ENCODE measurements at places on chromosomes 6 and 20.

DNA sequence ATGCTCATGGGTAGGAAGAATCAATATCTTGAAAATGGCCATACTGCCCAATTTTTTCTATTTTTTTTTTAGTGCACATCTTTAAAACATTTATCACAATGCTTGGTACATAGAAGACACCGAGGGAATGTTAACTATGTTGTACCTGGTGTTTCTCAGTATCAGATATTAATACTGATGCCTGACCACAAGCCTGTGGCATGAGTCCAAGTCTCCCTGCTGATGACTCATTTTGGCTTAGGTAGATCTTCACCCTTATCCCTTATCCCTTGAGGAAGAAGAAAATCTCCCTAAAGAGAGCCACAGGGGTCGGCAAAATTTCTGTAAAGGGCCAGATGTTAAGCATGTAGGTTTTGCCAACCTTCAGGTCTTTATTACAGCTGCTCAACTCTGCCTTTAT lies 14.5 kb downstream of the CD109 start:
- no peak for DNase-seq

DNA sequence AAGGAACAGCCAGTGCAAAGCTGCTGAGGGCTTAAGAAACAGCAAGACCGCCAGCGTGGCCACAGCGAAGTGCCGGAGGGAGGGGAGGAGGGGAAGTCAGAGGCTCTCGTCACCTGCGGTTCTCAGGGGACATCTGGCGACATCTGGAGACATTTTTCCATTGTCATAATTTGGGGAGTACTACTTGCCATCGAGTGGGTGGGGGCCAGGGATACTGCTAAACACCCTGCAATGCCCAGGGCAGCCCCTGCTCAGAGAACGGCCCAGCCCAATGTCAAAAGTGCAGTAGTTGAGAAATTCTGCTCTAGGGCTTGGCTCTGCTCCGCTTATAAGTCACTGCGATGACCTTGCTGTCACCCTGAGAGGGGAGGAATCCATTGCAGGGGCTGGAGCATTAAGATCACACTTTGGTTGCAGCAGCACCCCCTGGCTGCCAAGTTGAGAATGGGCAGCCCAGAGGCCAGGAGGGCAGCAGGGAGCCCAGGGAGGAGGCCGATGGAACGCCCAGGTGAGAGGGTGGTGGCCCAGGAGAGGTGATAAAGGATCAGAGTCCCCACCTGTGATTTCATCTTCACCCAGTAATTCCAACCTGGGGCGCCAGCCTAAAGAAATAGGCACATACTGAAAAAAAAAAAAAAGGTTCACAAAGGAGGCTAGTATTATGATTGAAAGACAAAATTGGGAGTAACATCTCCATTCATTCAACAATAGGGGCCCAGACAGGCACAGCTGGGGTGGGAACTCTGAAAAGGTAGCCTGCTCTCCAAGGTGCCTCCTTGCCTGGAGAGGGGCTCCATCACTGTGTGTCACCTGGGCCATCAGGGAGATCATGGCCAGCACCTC lies 218.2 kb downstream of the BMP7 start:
- DNase-seq, result no peak

GRCh38 chr20:49701241-49701790 lies 12.4 kb downstream of the B4GALT5 start:
- DNase-seq, result no peak

DNA sequence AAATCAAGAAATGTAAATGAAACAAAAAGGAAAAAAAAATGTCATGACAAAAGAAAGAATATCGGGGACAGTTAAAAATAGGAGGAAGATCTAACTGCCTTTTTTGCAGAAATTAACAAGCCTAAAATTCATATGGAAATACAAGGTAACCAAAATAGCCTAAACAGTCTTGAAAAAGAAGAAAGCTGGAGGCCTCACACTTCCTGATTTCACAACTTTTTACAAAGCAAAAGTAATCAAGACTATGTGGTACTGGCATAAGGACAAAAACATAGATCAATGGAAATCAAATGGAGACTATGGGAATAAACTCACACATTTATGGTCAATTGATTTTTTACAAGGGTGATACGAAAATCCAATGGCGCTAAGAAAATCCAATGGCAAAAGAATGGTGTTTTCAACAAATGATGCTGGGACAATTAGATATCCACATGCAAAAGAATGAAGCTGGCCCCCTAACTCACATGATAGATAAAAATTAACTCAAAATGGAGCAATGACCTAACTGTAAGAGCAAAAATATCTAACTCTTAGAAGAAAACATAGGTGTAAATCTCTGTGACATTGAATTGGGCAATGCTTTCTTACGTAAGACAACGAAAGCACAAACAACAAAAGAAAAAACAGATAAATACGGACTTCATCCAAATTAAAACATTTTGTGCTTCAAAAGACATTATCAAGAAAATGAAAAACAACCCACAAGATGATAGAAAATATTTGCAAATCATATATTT lies 24.5 kb downstream of the MAP3K5 start:
- DNase-seq, result no peak

GRCh38 chr6:106275692-106276091 lies 49.9 kb downstream of the ATG5 start:
- no peak for DNase-seq

DNA sequence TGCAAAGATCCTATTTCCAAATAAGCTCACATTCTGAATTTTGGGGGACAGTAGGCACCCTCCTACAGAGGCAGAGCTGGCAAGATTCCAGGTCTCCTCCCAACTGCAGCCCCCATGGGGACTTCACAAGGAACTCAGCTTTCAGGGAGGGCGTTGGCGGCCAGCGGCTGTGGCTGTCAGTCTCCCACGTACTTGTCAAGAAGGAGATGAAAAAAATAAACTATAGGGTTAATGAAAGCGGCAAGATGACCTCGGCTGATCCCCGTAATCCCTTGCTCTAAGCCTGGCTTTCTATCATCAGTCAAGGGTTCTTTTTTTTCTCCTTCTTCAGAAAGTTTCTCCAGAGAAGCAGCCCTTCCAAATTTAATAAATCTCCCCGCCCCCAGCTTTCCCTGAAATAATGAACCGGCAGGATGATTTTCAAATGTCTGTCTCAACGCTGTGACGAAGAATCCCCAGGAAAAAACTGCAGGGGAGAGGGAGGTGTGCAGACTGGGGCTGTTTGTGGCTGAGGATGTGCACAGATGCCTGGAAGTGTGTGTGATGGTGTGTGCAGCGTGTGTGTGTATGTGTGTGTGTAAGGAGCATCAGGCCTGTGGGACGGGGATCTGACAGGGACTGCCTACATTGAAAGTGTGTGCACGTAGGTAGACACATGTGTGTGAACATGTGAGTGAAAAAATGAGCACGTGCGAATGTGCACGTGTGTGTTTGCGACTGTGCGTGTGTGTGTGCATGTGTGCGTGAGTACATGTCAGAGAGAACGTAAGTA lies 78.7 kb downstream of the SLC2A10 start:
- DNase-seq, result no peak

DNA sequence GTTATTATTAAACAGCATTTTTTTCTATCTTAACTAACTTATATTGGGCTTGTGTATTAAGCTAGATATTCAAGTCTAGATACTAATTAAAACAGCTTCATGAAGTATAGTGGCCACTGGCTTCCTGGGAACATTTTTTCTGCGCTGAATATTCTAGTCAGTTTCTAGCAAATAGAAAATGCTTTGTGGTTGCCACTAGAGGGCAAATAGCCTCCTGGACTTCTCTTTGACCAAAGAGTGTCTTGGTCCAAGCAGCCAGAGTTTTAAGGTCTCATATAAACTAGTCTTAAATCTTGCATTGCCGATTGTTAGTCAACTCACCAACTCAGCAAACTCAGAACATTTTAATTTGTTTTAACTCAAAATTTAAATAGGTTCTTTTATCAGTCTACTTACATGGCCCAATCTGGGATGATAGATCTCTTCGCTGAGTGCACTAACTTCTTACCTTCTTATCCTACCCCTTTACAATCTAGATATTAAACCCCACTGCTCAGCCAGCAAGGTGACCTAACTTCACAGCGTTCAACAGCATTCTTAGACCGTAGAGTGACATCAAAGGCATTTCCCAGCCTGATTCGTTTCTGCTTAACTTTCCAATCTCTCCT lies 24.6 kb upstream of the ID4 start:
- no peak for DNase-seq

DNA sequence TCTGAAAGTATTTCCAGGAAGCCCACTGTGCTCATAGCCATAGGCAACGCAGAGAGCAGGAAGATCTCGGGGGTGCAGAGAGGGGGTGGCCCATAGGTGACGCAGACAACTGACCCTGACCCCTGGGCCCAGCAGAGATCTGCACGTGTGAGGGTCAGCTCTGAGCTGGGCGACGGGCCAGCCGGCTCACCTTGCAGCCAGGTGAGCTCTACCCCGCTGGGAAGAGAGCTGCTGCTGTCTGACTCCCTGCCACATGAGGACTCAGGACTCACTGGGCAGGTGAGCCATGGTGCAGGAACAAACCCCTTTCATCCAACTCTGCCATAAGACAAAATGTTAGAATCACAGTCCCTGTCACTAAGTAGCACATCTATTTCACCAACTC lies 19.6 kb downstream of the ZBTB46 start:
- DNase-seq, result no peak

DNA sequence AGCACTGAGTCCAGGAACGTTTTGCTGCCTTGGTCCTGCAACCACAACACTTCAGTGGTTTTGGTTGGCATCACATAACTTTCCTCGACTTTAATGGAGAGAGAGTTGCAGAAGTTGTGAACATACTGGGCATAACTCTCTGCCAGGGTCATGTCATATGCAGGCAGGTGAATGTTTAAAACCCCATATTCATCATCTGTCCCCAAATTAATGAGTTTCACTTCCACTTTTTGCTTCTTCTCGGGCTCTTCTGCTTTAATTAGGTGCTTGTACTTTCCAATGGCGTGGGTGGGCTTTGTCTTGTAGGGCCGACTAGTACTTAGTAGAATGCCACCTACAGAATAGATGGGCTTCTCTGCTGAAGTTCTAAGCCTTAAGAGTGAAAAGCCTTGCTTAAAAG lies 45.2 kb upstream of the TFAP2A start:
- DNase-seq, result no peak

DNA sequence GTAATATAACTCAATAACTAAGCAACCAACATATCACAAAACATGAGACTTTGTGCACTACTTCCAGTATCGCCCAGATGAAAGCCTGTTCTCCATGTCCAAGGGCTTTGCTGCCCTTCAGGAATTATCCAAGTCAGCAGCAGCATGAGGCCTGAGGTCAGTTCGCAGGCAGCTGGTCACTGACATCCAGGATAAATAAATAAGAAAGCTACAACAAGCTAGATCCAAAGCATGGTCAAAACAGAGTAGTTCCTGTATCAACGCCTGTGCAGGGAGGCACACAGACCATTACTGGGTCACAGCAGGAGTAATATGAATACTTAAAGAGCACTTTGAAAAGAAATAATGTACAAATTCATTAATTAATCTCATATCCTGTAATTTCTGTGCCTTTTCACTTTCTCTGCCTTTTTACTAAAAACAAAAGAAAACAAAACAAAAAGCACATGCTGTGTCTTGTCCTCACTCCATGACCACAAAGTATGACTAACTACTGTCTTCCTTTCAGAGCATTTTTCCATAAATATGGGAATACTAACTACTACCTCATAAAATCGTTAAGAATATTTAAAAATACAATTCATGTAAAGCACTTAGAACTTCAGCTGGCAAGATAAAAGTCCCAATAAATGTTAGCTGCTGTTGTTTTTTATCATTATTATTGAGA lies 374.9 kb upstream of the IRAK1BP1 start:
- DNase-seq, result no peak

DNA sequence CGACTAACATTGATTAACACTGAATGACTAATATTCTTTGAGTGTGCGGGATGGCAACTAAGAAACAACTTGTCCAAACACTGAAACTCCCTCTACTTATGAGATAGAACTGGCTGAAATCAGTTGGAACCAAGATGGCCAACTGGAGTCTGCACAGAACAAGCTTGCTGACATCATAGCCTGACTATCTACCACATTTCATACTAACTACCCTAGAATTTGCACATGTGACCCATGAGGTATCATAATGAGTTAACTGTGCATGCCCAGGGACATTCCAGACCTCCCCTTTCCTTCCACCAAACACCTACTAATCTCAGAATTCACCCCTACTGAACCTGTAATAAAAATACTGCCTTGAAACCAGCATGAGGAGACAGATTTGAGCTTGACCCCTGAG lies 43.2 kb downstream of the PHIP start:
- no peak for DNase-seq

- DNase-seq, result no peak
Observed at GRCh38 chr6:91575032-91575431, 988.2 kb upstream of the MAP3K7 start.

- DNase-seq, result no peak
Observed at GRCh38 chr6:148616841-148617240, 130.0 kb upstream of the UST start.

- no peak for DNase-seq
Observed at GRCh38 chr6:100923481-100924165, 42.5 kb upstream of the ASCC3 start.

GRCh38 chr6:130968476-130968875 lies 94.6 kb downstream of the EPB41L2 start:
- no peak for DNase-seq

- DNase-seq, result no peak
Observed at GRCh38 chr20:1297486-1297885, 31.4 kb downstream of the SNPH start.

DNA sequence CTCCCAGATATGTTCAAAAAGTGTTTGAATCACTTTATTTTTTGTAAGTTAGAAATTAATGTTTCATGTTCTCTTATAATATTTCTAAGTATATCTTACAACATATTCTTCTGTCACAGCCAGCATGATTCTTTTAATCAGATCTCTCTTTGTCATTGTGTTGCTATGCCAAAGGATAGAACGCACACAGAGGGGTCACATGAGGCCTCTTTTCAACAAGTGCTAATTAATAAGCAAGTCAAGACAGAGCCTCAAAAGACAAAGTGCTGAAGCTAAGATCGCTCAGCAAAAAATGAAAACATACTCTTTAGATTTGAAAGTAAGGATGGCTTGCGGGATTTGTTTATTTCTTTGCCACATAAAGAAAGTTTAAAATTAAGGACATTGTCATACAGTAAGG lies 508.8 kb upstream of the PTCHD4 start:
- no peak for DNase-seq

DNA sequence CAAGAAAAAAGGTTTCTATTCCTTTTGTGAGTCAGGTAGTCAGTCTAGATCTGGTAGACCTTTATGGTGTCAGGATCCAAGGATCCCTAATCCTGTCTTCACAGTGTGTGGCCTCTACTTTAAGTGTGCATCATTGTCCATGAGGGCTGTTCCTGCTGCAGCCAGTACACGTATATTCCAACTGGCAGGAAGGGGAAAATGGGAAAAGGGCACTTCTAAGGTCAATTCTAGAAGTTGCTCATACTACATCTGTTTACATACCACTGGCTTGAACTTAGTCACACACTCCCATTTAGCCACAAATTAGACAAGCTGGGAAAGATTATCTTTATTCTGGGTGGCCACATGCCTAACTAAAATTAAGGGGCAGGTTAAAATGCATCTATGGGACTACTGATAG lies 9.7 kb upstream of the MMS22L start:
- no peak for DNase-seq

GRCh38 chr6:15948930-15949900 lies 179.7 kb upstream of the MYLIP start:
- no peak for DNase-seq

- no peak for DNase-seq
Observed at GRCh38 chr6:111949546-111949945, 76.3 kb upstream of the FYN start.

- no peak for DNase-seq
Observed at GRCh38 chr6:43189776-43190304, 7.8 kb downstream of the CUL9 start.
